NCI-H446 (cell line): ENCODE measurements at places on chromosomes 7 and 10.

DNA sequence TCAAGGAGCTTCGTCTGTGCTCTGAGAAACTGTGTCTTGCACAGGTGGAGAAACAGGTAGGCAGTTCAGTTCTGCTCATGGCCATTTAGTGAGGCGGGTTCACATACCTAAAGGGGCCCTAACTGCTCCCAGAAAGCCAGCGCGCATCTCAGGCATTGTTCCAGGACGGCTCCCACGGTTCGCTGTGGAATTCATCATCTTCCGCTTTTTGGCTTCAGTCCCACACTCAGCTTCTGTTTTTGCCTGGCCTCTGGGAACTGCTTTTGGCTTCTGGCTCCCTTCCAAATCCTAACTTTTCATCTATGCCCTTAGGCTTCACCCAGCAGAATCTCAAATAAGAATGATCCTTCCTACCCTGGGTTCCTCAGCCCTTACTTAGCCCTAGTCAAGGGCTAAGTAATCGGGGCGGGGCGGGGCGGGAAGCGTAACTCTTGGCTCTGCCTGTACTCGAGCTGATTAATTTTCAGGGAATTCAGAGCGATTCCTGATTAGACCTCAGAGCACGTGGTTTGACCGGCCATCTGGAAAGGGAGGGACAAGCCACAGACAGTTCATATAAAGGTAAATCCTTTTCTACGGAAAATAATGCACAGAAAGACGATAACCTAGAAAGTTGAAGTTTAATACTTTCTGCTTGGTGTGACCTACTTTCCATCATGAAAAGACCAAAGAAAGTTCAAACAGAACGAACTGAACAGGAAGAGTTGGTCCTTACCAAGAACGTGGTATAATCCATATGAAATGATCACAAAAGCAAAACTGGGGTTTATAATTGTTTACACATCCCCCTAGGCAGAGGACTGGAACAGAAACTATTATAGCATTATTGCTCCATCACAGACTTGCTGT is 105.7 kb downstream of the ST8SIA6 start:
- no peak for DNase-seq

DNA sequence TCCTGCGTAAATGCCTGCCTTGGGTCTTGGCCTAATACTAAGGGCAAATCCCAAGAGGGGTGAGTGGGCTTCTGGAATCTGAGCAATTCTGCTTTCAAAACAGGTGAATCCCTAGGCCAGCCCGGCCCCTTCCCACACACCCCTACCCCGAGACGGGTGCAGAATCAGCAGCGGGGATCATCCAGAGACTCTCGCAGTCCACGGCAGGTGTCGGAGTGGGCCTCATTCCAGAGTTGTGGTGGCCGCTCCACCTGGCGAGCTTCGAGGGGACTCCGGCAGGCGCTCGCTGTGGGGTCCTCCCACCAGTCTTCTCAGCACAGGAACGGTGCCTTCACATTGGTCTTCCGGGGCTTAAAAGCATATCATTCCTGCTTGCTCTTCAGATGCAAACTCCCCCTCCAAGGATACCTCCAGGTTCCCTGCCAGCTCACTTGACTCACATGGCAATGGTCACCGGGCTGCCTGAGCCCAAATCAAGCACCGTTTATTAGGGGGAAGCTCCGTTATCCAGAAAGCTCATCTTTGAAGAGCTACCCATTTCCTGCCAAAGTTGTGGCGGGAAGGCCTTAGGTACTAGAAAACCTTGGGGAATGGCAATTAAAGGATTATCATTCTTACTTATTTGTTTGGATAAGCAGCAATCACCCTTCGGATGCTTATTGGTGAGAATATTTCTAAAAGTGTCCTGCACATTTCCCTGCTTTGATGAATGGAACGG is 67.6 kb downstream of the PRKAG2 start:
- peak; percentile 47 for DNase-seq

DNA sequence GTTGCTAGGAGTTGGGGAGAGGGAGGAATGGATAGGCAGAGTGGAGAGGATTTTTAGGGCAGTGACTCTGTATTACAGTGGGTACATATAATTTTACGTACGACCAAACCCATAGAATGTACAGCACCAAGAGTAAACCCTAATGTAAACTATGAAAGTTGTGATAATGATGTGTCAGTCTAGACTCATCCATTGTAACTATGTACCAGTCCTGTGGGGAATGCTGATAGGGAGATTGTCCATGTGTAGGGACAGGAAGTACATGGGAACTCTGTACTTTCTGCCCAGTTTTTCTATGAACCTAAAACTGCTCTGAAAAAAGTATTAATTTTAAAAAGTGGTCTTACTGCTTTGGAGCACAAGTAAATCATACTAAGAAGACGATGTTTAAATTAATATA is 441.8 kb downstream of the AUTS2 start:
- no peak for DNase-seq

- no peak for DNase-seq
Observed at GRCh38 chr10:125157505-125157904, 2.9 kb downstream of the CTBP2 start.

DNA sequence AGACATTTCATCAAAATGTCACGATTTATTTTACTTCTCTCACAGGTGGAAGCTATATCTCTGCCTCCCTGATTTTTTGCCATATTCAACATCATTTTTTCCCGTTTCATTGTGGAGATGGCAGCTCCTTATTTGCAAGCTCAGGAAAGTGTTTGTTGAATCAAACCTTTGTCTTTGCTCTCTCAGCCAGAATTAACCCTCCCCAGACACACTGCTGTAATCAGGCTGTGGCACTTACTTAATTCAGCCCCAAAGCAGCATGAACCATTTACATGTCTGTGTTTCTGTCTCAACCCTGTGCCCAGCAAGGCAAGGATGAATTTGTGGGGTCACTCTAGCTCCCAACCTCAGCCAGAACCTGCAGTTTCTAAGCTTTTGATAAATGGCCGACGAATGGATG is 397.2 kb downstream of the TCERG1L start:
- no peak for DNase-seq

GRCh38 chr10:124250506-124250905 is 157.1 kb upstream of the CHST15 start:
- no peak for DNase-seq

- DNase-seq = no peak
Observed at GRCh38 chr7:8290645-8291308, 28.8 kb upstream of the ICA1 start.

DNA sequence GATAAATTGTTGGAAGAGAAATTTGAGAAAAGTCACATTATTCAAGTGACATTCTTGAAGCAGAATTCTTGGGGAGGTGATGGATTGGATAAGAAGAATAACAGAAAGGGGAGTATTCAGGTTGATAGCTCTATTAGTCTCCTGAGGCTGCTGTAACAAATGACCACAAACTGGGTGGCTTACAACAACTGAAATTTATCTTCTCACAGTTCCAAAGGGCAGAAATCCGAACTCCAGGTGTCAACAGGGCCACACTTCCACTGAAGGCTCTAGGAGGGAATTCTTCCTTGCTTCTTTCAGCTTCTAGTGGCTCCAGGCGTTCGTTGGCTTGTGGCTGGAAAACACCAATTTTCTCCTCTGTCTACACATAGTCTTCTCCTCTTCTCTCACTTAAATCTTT is 99.8 kb downstream of the TES start:
- DNase-seq = no peak

GRCh38 chr7:1255080-1255816 is 22.6 kb downstream of the UNCX start:
- DNase-seq = no peak

GRCh38 chr10:44950326-44951225 is 9.0 kb upstream of the RASSF4 start:
- no peak for DNase-seq

DNA sequence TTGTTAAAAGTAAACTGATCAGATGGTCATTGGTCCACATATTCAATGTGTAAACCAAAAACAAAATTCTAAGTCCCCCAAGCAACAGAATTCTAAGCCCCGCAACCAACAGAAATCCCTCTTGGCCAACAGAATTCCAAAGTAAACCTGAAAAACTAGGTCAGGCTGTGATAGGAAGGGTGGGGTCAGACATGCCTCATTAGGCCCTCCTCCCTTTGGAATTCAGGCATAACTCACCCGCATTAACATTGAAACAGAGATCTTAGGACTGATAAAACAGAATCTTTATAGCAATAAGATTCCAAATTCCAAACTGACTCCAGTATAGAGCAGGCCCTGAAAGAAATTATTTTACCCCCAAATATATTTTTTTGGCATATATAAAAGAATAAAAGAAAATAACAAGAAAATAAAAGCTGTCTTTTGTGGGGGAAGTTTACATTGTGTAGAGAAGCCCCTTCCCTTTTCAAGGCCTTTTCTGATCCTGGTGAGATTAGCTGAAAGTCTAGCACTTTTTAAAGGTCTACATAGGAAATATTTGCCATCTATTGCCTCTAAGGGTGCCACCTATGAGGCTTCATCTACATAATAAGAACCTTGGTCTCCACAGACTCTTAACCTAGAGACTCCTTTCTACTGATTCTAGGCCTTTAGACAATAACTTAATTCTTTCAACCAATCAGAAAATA is 30.5 kb downstream of the GNAT3 start:
- DNase-seq = no peak

DNA sequence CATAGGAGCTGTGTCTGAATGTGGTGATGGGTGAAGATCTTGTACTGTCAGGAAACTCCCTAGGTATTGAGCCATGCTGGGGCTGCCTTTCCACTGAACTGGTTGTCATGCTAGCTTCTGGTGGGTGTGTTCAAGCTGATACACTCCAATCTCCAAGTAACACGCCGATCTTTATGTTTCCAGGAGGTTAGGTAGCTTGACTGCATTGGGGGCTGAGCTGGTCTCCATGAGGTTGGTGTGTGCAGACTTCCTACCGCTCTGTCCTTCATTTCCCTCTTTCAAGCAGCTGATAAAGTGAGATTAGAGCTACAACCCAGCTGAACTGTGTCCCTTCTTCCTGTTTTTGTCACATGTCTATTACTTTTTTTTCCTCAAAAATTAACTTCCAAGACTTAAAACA is 265.5 kb downstream of the ANKRD30A start:
- DNase-seq = no peak

GRCh38 chr7:43891069-43891955 is 15.1 kb downstream of the URGCP start:
- no peak for DNase-seq

- no peak for DNase-seq
Observed at GRCh38 chr10:92677708-92678107, 12.0 kb upstream of the HHEX start.

DNA sequence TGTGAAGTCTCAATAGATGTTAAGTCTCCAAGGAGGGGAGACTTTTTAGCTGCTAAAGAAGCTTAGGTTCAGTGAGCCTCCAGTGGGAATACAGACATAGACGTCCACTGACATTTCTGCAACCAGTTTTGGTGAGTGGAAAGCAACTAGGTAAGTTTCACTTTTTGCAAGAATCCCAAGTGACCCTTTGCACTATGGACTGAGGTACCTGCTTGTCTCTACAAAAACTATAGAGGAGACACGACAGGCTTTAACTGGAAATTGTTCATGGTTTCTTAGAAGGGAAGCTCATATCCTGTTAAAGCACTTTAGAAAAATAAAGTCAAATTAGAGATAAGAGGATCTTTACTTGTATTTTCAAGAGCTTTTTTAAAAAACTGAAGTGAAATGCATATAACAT is 38.6 kb downstream of the GBF1 start:
- DNase-seq = no peak

DNA sequence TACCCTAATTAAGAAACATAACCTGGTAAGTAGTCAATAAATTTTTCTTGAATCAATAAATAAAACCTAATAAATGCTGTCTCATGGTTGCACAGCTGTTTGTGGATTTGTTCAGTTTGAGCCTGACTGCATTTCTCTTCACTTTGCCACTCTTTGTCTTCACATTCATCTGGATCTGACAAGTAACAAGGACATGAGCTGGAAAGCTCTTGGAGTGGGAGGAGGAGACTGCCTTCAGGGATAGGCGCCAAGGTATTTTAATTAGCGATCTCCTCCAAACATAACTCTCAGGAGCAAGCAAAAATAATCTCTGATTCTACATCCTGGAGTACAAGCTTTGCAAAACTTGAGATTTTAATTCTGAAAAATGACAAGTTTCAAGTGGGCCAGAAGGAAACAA is 251.0 kb downstream of the BMPER start:
- peak; percentile 41 for DNase-seq

- DNase-seq = no peak
Observed at GRCh38 chr7:42082144-42082543, 154.9 kb downstream of the GLI3 start.

DNA sequence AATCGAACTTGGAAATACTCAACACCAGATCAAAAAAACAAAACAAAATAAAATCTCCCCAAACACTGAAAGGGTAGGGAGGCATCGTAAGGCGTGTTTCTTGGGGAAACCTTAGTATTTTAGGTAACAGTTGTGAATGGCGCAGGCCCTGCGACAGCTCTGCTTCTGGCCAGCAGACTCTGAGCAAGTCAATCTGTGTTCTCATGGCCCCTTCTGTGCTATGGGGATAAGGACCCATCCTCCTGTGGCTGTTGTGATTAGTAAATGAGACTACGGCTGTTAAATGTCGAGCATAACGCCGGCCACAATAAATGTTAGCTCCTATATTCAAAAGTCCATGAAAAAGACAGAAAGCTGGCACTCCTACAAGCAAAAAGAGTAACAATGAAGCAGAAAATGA is 27.0 kb downstream of the RPP38 start:
- DNase-seq = no peak

DNA sequence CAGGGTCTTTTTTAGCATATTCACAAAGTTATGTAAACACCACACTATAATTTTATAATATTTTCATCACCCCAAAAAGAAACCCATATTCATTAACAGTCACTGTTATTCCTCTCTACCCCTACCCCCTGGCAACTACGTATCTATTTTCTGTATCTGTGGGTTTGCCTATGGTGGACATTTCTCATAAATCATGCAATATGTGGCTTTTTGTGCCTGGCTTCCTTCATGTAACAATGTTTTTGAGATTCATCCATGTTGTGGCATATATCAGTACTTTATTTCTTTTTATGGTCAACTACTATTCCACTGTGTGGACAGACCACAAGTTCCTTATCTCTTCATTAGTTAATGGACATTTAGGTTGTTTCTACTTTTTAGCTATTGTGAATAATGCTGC is 59.1 kb upstream of the PAPSS2 start:
- DNase-seq = no peak

DNA sequence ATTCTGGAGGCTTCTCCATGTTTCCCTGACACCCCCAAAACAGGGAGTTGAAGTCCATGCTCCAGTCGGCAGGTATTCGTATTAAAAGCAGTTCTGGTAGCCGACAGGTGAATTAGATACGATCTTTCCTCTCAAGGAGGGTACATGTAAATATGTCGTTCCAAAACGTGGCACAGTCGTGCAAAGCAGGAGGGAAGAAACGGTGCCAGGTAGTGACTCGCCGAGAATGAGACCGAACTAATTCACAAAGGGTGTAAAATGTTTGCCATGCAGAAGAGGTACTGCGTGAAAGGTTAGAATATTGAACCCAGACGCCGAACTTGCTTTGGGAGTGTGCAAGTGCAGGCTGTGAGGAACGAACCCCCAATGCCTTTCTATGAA is 483 bp downstream of the EDRF1 start:
- no peak for DNase-seq
